Amniotic epithelial cell (primary cell): ENCODE measurements at places on chromosomes 7 and 10.

DNA sequence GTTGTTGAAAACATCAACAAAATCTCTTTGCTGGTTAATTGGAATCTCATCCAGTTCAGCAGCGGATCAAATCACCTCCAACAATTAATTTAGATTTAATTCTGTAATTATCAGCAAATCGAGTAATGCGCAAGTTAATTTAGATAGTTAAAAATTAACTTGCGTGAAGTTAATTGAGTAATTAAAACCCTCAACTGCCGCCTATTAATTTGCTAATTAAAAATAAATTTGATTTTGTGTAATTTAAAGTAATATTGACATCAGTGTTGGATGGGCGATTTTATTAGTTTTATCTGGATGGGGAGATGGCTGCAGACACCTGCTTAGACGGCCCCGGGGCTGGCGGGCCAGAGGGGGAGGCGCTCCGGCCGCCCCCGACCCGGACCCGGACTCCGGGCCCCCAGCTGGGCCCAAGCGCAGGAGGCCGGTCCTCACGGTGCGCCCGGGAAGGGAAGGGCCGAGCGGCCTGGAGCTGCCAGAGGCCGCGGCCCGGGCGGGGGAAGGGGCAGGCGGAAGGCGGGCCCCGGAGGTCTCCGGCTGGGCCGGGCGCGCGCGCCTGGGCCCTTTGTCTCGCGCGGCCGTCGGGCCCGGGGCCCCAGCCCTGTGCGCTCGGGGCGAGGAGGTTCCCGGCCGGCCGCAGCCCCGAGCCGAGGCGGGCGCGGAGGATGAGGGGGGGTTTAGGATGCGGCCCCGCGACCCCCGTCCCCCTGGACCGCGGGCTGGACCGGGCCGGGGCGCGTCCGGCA is 3.3 kb upstream of the UNCX start:
- no peak for DNase-seq

GRCh38 chr10:126215746-126216631 is 172.3 kb downstream of the ADAM12 start:
- peak; percentile 84 for DNase-seq

DNA sequence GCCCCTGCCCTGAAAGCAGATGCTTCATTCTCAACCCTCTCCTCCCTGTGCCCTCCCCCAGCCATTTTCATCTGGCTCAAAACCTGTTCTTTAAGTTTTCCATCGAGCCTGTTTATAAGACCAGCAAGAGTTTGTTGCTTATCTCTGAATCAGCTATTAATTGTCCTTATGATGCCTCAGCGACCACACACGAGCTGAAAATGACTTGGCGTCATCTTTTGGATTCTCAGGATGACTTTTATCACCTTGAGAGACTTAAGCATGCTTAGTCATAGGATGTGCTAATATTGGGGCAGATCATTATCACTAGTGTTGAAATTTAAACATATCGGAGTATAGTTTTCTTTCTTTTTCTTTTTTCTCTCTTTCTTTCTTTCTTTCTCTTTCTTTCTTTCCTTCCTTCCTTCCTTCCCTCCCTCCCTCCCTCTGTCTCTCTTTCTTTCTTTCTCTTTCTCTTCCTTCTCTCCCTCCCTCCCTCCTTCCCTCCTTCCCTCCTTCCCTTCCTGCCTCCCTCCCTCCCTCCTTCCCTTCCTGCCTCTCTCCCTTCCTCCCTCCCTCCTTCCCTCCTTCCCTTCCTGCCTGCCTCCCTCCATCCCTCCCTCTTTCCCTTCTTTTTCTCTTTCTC is 184.5 kb downstream of the PHTF2 start:
- peak; percentile 56 for DNase-seq

GRCh38 chr7:93751421-93751820 is 139.1 kb downstream of the TFPI2 start:
- no peak for DNase-seq

DNA sequence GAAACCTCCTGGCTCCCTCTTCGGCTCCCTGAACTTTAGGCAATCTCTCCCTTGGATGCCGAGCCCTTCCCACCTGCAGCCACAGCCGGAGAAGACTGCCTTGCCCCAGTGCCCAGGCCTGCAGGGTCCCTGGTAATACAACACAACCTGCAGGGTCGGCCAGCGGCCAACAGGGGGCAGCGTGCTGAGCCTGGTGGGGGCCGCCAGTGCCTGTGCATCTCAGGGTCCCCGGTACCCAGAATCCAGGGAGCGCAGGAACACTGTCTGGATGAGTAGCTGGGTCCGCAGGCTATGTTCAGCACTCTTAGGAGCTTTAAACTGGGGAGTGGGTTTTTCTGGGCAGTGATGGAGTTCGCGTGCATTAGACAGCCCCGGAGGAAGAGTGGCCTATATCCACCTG is 17.5 kb upstream of the C10orf71 start:
- DNase-seq = no peak

DNA sequence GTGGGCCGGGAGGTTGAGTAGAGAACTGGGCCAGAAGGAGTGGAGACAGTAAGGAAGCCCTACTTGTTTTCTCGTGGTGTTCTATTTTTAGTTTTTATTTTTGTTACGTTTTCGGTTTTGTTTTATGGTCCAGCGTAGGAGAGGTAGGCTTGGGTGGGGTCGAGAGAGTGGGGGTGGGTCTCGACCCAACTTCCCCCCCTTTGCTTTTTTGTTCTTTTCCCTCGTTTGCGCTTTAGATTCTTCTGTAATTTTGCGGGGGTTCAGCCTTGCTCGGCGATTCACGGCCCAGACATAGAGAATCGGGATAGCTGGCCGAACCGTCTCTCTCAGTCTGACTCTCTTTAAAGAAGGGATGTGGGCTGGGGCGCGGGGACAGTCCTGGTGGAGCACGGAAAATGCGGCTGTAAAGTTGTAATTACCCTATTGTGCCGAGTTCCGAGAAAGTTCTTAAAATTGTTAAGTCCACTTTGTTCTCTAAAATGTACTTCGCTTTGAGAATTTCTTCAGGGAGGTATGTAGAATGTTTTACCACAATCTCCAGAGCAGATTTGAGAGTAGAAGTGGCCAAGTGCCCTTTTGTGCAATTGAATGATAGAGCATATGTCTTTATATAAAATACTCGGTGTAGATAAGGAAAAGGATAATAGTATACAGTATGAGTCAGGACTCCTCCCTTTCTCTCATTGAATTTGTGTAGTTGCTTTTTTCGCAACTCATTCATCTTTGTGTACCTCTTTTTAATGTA is 816 bp downstream of the DMTF1 start:
- DNase-seq = peak; percentile 45

GRCh38 chr10:33236916-33237315 is 97.6 kb downstream of the NRP1 start:
- no peak for DNase-seq

DNA sequence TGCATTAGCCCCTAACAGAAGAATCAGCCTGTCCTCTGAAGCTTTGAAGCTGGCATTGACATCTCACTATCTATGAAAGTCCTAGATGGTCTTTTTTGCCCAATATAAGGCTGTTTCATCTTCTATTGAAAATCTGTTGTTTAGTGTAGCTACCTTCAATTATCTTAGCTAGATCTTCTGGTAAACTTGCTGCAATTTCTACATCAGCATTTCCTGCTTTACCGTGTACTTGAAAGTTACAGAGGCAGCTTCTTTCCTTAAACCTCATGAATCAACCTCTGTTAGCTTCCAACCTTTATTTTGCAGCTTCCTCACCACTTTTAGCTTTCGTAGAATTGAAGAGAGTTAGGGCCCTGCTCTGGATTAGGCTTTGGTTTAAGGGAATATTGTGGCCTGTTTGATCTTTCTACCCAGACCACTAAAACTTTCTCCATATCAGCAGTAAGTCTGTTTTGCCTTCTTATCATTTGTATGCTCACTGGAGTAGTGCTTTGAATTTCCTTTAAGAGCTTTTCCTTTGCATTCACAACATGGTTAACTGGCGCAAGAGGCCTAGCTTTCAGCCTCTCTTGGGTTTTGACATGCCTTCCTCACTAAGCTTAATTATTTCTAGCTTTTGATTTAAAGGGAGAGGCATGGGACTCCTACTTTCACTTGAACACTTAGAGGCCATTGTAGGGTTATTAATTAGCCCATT is 32.5 kb downstream of the ARID5B start:
- no peak for DNase-seq

- no peak for DNase-seq
Observed at GRCh38 chr7:96005271-96005670, 232.9 kb downstream of the DYNC1I1 start.

DNA sequence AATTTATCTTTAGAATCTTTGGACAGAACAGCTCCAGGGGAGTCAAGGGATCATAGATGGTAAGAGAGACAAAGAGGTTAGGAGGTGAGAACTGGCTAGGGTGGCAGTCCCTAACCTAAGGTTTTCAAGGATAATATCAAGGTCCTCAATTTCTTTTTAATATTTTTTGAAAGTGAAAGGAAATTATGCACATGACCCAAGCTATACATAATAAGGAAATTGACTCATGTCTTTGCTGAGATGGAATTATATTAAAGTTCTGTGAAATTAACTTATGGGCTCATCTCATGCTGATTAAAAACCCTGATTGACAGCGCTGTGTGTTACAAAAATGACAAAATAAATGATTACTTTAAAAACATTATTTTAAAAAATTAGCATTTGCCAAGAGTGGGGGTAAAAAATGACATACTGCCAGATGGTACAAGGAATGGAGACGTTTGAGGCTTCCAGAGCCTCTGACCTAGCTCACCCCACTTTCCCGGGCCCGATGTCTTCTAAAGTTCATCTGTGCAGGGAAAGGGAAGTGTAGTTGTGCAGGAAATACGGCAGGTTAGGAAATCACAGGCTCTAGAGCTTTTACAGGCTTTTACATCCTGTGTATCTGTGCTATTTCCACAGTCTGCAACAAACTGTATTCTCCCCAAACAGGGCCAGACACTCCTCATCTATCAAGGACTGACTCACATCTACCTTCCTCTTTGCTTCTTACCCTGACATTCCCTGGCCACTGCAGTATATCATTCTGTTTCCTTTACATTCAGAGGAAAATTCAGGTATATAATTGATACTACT is 185.6 kb upstream of the PRSS58 start:
- peak; percentile 60 for DNase-seq

DNA sequence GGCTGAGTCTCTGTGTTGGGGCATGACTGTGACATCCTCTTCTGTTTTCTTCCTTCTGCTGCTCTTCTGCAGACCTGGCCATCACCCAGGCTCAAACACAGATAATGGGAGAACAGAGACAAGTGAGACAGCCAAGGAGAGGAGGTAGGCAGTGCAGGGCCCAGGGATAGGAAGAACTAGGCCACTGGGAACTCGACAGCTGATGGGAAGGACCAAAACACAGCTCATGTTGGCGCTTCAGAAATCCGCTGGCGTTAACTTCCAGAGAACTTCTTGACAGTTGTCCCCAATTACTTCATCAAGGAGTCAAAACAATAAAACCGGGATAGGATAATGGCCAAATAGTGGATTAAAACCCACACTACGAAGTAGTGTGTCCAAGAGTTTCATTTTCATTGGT is 97.0 kb upstream of the PALS2 start:
- DNase-seq = no peak

- peak; percentile 80 for DNase-seq
Observed at GRCh38 chr10:72712136-72712535, 20.2 kb downstream of the MCU start.

DNA sequence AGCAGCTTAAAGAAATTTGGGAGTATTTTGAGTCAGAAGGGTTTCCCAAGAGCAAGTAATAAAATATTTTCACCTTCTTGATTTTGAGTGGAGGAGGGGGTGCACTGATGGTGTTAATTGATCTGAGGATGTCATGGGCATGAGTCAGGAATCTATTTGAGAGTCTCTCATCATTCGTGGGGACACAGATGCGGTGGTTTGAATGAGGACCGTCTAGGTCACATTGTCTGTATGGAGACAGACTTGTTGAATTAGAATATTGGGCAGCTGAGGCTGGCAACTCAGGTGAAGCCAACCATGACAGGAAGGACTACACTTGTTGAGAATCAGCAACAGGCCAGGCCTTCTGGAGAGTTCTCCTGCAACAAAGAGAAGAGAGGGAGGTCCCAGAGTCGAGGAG is 127.0 kb downstream of the INSYN2A start:
- DNase-seq = no peak
